Naive thymus-derived CD4-positive, alpha-beta T cell (primary cell): ENCODE measurements at places on chromosomes 3 and 15. TPM values are rescaled to one million over a fixed set of nuclear protein-coding genes. Genes with fewer than 3 reads are reported as not detected.

ACTRT3 gene
- total RNA-seq = not detected

RAB6B gene
- not detected for total RNA-seq

ITGA11 gene
- 0.08 TPM for total RNA-seq

DNA sequence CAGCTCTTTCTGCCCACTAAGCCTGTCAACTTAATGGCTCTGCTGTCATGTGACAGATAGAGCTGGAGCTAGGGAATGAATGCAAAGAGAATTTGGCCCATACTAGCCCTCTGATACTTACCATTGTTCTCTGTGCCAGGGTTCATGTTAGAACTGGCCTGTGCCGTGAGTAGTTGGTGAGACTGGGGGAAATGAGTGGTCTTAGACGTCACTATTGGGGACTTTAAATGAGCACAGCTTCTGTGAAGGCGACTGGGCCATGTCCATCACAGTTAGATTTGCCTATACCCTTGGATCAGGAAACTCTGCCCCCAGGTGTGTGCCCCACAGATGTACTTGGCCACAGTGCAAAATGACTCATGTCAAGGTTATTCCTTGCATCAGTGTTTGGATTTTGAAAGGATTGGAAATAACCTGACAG lies 124.9 kb downstream of the PTPRG start:
- no peak overlapping the region for H3K4me3 ChIP-seq
- H3K27me3 ChIP-seq = no peaks in the 10 kb centered on the region
- no peak for DNase-seq
- no peak overlapping the region for H3K27ac ChIP-seq
- no peaks in the 10 kb centered on the region for H3K36me3 ChIP-seq

DNA sequence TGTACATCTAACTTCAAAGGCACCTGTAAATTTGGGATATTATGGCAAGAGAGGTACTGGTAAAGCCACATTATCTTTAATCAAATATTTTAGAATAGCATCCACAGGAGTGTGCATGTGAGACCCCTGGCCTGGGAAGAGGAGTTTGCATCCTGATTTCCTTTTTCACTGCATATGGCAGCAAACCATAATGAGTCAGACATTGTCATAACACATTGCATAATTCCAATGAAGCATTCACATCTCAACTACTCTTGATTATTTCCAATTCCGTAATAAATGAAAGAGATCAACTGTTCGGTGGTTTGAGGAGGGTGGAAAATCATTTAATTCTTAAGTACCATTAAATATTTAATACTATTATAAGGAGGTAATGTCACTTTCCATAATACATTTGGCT lies 215.0 kb downstream of the MECOM start:
- no peak overlapping the region for H3K4me3 ChIP-seq
- no peaks in the 10 kb centered on the region for H3K27me3 ChIP-seq
- no peak overlapping the region for H3K27ac ChIP-seq
- H3K36me3 ChIP-seq = no peaks in the 10 kb centered on the region
- no peaks in the 10 kb centered on the region for H3K4me1 ChIP-seq

DNA sequence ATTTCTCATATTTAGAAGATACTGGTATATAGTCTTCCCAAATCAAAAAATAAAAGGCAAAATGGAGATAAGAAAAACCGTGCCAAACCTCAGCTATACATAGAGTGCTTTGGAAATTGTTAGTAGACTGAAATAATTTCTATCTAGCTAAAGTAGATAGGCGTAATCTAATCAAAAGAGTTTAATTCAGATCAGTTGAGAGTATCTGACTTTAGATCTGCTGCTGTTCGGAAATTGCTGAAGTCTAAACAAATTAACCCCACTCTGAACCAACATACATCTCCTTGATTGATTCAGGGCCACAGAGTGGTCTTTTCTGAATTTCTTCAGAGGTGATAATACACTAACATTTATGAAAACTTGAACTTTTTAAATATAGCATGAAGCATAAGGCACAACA lies 40.1 kb downstream of the MAP3K13 start:
- no peaks in the 10 kb centered on the region for H3K27me3 ChIP-seq
- H3K27ac ChIP-seq = no peak overlapping the region
- no peak overlapping the region for H3K4me3 ChIP-seq
- no peaks in the 10 kb centered on the region for H3K4me1 ChIP-seq
- no peak for DNase-seq

GRCh38 chr3:77468626-77469020 lies 428.7 kb downstream of the ROBO2 start:
- no peaks in the 10 kb centered on the region for H3K4me1 ChIP-seq
- no peak overlapping the region for H3K27ac ChIP-seq
- H3K36me3 ChIP-seq = no peaks in the 10 kb centered on the region
- H3K4me3 ChIP-seq = no peak overlapping the region
- no peaks in the 10 kb centered on the region for H3K27me3 ChIP-seq

DNA sequence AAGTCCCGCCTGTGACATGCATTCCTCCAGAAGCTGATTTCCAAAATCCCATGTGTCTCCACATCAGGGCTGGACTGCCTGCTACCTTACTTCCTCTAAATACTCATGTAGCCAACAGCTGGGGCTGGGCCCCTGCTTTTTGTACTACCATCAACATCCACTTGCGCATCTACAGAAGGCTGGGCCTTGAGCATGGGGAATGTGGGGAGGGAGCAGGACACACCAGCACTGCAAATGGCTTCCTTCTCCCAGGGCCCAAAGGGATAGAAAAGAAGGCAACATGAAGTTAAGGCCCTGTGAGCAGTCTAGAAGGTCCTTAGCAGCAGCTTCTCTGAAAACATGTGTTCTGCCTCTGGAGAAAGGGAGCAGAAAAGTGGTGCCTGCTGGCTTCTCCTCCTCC lies 27.2 kb downstream of the MKRN2 start:
- no peak for DNase-seq
- H3K36me3 ChIP-seq = peaks cover 90% of the 10 kb centered on the region
- no peak overlapping the region for H3K4me3 ChIP-seq
- no peaks in the 10 kb centered on the region for H3K4me1 ChIP-seq
- H3K27me3 ChIP-seq = no peaks in the 10 kb centered on the region
- H3K27ac ChIP-seq = no peak overlapping the region

GRCh38 chr3:49266410-49267095 lies 10.5 kb downstream of the C3orf62 start:
- no peak overlapping the region for H3K27ac ChIP-seq
- H3K27me3 ChIP-seq = no peaks in the 10 kb centered on the region
- no peaks in the 10 kb centered on the region for H3K4me1 ChIP-seq
- peaks cover 6% of the 10 kb centered on the region for H3K36me3 ChIP-seq

- no peak overlapping the region for H3K4me3 ChIP-seq
- H3K4me1 ChIP-seq = no peaks in the 10 kb centered on the region
- H3K27me3 ChIP-seq = no peaks in the 10 kb centered on the region
- no peak for DNase-seq
- no peak overlapping the region for H3K27ac ChIP-seq
These were observed 38.3 kb upstream of the AGBL1 start for GRCh38 chr15:86041399-86041798.

DNA sequence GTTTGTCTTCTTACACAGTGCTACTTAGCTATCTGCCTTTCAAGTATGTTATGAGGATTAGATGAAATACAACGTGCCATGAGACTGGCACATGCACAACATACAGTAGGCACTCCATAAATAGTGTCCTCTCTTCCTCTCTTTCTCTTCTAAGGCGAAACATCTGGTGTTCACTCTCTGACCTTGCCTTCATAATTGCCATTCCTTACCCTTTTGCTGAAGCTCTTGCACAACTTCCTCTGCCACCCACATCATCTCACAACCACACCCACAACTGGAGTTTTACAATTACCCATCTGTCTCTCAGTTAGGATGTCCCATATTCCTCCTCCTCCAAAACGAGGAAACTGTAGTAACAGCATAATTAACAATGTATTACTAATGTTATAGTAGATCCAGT lies 26.4 kb upstream of the ACP3 start:
- H3K4me3 ChIP-seq = no peak overlapping the region
- no peaks in the 10 kb centered on the region for H3K4me1 ChIP-seq
- no peaks in the 10 kb centered on the region for H3K27me3 ChIP-seq
- no peak overlapping the region for H3K27ac ChIP-seq
- no peaks in the 10 kb centered on the region for H3K36me3 ChIP-seq
- no peak for DNase-seq

DNA sequence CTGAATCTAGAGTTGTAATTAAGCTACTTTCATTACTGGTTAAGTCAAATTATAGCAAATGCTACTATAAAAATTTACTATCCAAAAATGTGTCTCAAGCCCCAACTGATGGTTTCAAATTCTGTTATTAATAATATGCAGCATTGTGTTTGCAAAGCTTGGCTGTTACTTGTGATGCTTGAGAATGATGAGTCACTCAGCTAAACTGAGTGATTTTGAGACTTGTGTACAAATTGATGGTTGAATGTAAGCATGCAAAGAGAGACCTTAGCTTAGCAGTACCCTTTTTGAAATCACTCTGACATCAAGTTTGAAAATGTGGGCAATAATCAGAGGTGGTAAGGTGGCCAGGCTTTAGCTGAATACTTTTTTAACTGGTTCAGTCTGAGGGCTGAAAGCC lies 27.6 kb downstream of the OPA1 start:
- DNase-seq = no peak
- no peak overlapping the region for H3K27ac ChIP-seq
- peaks cover 32% of the 10 kb centered on the region for H3K36me3 ChIP-seq
- no peaks in the 10 kb centered on the region for H3K27me3 ChIP-seq
- no peak overlapping the region for H3K4me3 ChIP-seq

DNA sequence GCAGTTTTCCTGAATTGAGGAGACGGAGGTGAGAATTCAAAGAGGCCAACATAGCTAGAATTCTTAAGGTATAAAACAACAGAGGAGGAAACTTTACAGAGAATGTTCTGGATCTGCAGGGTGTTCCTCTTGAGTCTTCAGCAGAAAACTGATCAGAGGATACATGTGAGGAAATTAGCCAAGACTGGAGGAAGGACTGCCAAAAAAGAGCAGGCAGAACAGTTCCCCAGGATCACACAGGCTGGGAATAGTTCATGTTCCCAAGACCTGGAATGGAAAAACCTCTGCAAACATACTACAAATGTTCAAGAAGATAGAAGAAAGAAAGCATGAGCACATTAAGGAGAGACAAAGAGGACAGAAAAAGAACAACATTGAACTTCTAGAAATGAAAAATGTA lies 7.5 kb downstream of the SLC49A4 start:
- H3K36me3 ChIP-seq = no peaks in the 10 kb centered on the region
- H3K4me3 ChIP-seq = no peak overlapping the region
- no peak for DNase-seq
- H3K27me3 ChIP-seq = no peaks in the 10 kb centered on the region
- no peak overlapping the region for H3K27ac ChIP-seq

DNA sequence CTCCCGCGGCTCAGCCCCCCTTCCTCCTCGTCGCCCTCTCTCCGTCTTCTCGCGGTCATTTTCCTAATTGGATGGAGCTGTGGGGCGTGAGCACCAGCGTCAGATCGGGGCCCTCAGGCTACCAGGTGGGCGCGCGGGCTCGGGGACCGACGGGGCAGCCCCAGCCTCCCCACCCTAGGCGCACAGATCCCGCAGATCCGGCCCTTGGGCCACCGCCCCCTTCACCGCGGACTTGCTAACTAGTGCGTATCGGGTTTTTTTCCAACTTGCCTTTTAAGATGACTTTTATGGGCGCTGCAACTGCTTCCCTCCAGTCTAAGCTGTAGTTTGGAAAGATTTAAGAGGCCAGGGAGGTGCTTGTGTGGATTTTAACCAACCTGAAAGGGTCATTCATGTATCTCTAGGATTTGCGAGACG lies 1.3 kb downstream of the ZNF710 start:
- H3K27ac ChIP-seq = peak overlapping the region; percentile 43
- no peaks in the 10 kb centered on the region for H3K27me3 ChIP-seq

DNA sequence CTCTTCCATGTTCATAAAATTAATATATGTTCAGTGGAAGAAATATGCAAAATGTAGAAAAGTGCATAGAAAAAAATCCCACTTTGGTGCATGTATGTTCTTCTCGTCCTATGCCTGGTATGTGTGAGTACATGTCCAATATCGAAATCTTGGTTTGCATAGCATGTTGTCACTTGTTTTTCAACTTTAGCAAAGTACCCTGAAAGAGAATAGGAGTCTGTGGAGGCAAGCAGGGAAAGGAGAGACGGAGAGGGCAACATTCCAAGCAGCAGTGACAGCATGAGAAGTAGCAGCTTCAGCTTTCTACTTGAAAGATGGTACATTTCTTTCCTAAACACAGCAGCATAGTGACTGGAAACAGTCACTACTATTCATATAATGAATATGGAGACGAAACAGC lies 56.8 kb upstream of the CACNA2D3 start:
- no peaks in the 10 kb centered on the region for H3K27me3 ChIP-seq
- no peak overlapping the region for H3K27ac ChIP-seq
- no peaks in the 10 kb centered on the region for H3K4me1 ChIP-seq
- H3K36me3 ChIP-seq = no peaks in the 10 kb centered on the region
- no peak for DNase-seq

GRCh38 chr3:74787011-74787410 lies 172.6 kb upstream of the CNTN3 start:
- H3K27ac ChIP-seq = no peak overlapping the region
- H3K36me3 ChIP-seq = no peaks in the 10 kb centered on the region
- no peaks in the 10 kb centered on the region for H3K4me1 ChIP-seq
- DNase-seq = no peak

DNA sequence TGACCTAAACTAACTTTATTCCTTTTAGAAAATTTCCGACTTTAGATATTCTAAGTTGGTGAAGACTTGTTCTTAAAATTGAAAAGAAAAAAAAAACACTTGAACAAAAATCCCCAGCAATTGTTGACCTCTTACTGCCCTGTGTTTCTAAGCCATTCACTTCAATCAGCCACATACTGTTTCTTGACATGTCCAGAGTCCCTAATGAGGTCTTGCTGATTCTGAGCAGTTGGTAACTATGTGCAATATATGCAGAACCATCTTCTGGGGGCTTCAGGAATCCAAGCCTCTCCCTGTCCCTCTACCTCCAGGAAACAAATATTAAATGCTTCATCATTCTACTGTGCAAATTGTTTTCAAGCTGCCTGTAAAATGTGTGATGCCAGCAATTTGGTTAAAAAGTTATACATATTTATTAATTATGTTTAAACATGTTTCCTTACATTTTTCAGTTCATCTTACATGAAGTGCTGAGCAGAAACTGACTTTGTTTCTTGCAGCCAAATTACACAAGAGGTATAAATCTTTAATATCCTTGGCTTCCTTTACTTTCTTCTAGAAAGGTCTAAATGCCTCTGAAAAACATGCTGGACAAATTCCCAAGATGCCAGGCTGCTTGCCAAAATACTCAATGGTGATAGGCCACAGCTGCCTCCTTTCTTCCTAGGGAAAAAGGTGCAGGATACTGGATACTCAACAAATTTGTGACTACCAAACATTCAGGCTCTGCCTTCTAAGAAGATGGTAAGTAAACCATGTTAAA lies 19.8 kb upstream of the GYG1 start:
- H3K27ac ChIP-seq = no peak overlapping the region
- DNase-seq = no peak
- no peaks in the 10 kb centered on the region for H3K27me3 ChIP-seq
- H3K4me1 ChIP-seq = no peaks in the 10 kb centered on the region

- no peaks in the 10 kb centered on the region for H3K27me3 ChIP-seq
- H3K4me1 ChIP-seq = no peaks in the 10 kb centered on the region
- no peak overlapping the region for H3K27ac ChIP-seq
- DNase-seq = no peak
These were observed 71.2 kb downstream of the OTOL1 start for GRCh38 chr3:161567577-161568361.

GRCh38 chr15:63043335-63044076 lies 959 bp downstream of the TPM1 start:
- H3K27ac ChIP-seq = no peak overlapping the region
- peaks cover 9% of the 10 kb centered on the region for H3K4me1 ChIP-seq
- peaks cover 17% of the 10 kb centered on the region for H3K27me3 ChIP-seq
- peak; percentile 8 for DNase-seq
